Progenitor cell of endocrine pancreas (in vitro differentiated cells): ENCODE measurements at places on chromosomes 6 and 20. TPM values are rescaled to one million over a fixed set of nuclear protein-coding genes. Genes with fewer than 3 reads are reported as not detected.

The MMP24OS gene
- 55.6 and 59.1 TPM in 2 replicates for total RNA-seq

The PSMA7 gene
- 221 and 234 TPM in 2 replicates for total RNA-seq

DNA sequence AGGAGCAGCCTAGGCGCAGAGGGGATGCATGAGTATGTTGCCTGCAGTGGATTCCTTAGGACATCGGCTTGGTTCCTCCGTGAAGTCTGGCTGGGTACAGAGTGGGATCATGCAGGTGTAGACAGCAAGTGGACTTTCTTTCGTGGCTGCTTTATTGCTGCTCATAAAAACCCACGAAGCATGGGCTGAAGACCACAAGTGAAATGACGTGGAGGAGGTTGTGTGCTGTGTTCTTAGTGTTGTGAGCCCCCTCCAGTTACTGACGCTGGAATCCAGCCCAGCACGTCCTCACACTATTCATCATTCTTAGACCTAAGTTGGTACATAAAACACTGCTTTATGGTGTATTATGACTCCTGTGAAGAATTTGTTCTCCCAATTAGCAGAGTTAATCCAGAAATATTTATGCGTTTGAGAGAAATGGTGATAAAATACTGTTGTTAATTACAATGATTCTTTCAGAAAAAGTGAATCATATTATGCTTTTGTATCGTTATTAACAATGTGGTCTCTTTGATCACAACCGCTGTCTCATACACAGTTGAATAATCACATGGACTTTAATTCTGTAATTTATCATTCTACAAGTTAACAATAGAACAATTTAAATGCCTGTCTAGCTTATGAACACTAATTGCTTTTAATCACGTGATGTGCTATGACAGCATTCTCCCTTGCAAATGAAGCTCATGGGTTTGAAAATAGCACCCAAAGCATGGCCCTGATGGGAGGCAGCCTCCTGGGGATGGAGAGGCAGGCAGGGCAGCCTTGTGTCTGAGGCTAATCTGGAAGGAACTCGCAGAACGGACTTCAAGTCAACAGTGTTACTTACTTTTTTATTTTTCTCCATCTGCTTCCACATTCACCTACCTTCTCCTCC is 233.9 kb upstream of the SYNDIG1 start:
- no peak overlapping the region for H3K4me3 ChIP-seq
- DNase-seq: no peak
- H3K27ac ChIP-seq: peak overlapping the region; percentile 15
- no peaks in the 10 kb centered on the region for H3K36me3 ChIP-seq
- H3K4me1 ChIP-seq: peaks cover 2% of the 10 kb centered on the region

- H3K4me3 ChIP-seq: no peak overlapping the region
- peaks cover 10% of the 10 kb centered on the region for H3K27me3 ChIP-seq
- DNase-seq: no peak
- no peaks in the 10 kb centered on the region for H3K36me3 ChIP-seq
- H3K4me1 ChIP-seq: peaks cover 21% of the 10 kb centered on the region
These were observed 42.3 kb downstream of the TMC2 start for GRCh38 chr20:2578475-2579192.

DNA sequence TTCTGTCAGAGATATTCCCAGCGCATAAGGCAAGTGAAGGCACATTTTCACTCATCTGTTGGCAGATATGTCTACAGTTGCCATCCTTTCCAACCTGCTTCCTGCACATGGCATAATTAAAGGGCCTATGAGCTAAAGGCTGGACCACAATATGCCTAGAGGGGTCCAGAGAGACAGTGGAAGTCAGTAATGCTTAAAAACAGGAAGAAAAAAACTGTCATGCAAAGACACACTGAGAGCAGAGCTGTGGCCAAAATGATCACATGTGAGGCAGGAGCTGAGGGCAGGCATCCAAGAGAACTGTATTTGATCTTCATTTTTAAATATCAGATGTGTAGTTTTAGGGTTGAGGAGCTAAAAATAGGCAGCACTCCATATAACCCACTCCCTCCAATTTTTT is 125.0 kb upstream of the BACH2 start:
- no peaks in the 10 kb centered on the region for H3K4me1 ChIP-seq
- H3K4me3 ChIP-seq: no peak overlapping the region
- peaks cover 10% of the 10 kb centered on the region for H3K27me3 ChIP-seq
- no peak overlapping the region for H3K27ac ChIP-seq
- no peaks in the 10 kb centered on the region for H3K36me3 ChIP-seq

The OLIG3 gene
- total RNA-seq: not detected in 2 replicates

- peaks cover 9% of the 10 kb centered on the region for H3K27me3 ChIP-seq
- no peak for DNase-seq
- no peak overlapping the region for H3K4me3 ChIP-seq
- no peaks in the 10 kb centered on the region for H3K36me3 ChIP-seq
- no peak overlapping the region for H3K27ac ChIP-seq
These were observed 8.4 kb upstream of the TJAP1 start for GRCh38 chr6:43468748-43469681.

DNA sequence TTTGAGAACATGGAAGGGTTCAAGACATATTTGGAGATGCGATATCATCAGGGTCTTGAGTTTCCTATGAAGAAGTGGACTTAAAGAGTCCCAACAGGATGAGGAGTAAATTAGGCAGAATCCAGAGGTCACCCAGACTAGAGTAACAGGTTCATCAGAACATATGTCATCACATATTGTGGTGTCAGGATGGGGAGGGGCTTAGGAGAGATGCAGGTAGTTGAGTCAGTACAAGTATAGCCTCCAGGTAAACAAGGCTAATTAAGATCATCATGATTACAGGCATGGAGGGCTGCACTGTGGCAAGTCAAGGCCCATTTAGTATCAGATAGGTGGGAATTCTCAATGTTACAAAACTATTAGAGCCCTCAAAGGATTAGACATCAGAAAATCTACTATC is 90.1 kb upstream of the PAK5 start:
- peaks cover 5% of the 10 kb centered on the region for H3K27me3 ChIP-seq
- H3K27ac ChIP-seq: no peak overlapping the region
- H3K36me3 ChIP-seq: no peaks in the 10 kb centered on the region
- no peak for DNase-seq
- H3K4me3 ChIP-seq: no peak overlapping the region

GRCh38 chr20:62196286-62196685 is 13.5 kb downstream of the MTG2 start:
- no peak overlapping the region for H3K27ac ChIP-seq
- H3K36me3 ChIP-seq: peaks cover 20% of the 10 kb centered on the region
- H3K4me3 ChIP-seq: no peak overlapping the region
- no peak for DNase-seq

DNA sequence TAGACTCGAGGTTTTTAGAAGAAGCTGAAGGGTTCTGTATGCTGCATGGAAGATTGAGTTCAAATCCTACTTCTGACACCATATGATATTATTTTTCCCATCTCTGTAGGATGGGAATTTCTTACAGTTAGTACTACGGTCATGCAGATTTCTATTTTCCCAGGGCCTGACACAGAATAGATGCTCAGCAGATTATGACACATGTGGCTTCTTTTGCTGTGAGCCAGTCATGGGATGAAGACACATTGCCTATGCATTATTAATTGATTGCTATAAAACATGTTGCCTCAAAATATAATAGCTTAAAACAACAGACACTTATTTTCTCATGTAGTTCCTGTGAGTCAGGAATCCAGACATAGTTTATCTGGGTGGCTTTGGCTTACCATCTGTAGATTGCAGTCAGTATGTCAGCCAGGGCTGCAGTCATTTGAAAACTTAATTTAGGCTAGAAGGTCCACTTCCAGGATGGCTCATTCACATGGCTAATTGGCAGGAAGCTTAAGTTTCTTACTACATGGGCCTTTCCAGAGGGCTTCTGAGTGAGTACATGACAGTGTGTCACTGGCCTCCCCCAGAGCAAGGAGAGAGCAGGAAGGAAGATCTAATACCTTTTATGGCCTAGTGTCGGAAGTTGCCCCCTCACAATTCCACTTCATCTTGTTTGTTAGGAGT is 29.5 kb downstream of the TOP1 start:
- peaks cover 22% of the 10 kb centered on the region for H3K36me3 ChIP-seq
- H3K4me1 ChIP-seq: peaks cover 4% of the 10 kb centered on the region
- no peak for DNase-seq

The TNXB gene
- 10.3 and 14.6 TPM in 2 replicates for total RNA-seq

The PXT1 gene
- total RNA-seq: not detected in 2 replicates

- H3K4me3 ChIP-seq: no peak overlapping the region
- DNase-seq: no peak
- no peaks in the 10 kb centered on the region for H3K4me1 ChIP-seq
- no peaks in the 10 kb centered on the region for H3K36me3 ChIP-seq
These were observed 683.7 kb upstream of the ID4 start for GRCh38 chr6:19153270-19153980.

The DZANK1 gene
- total RNA-seq: 12.5 and 14.0 TPM in 2 replicates

DNA sequence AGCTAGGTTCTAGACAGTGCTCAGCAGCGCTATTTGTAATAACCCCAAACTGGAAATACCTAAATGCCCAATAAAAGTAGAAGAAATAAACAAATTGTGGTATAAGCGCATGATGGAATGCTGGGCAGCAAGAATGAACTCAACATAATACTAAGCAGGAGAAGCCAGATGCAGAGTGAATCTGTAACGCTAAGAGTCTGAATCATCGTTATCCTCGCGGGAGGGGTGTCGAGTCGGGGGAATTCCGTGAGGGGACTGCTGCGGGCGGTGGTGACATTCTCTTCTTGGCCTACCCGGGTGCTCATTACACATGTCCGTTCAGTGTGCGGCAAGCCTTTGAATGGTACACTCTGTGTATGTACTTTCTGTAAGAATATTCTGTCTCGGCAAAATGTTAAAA is 83.7 kb downstream of the SULF2 start:
- H3K27me3 ChIP-seq: no peaks in the 10 kb centered on the region
- H3K4me1 ChIP-seq: peaks cover 1% of the 10 kb centered on the region
- peaks cover 14% of the 10 kb centered on the region for H3K36me3 ChIP-seq
- no peak for DNase-seq

DNA sequence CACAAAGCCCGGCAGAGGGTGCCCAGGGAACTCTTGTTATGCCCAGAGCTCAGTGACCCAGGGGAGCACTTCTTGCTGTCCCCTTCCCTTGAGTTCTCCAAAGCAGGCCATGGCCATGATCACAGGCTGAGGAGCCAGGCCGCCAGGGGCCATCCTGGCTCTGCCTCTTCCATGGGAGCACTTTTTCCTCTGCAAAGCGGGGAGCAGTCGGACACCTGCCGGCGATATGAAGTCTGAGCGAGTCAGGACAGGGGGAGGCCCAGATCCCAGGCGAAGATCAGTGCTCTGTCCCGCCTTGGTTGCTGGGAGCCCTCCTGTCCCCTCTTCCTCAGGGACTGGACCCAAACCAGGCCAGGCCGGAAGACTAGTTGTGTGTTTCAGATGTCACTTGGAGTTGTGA is 67.9 kb downstream of the TCP11 start:
- H3K4me3 ChIP-seq: no peak overlapping the region
- H3K27ac ChIP-seq: no peak overlapping the region
- H3K36me3 ChIP-seq: peaks cover 13% of the 10 kb centered on the region
- H3K4me1 ChIP-seq: peaks cover 13% of the 10 kb centered on the region
- DNase-seq: no peak
- no peaks in the 10 kb centered on the region for H3K27me3 ChIP-seq
